ENCODE measurements at places on chromosomes 11 and 22.

- DNase-seq: no peak
These were observed 18.8 kb upstream of the OR5B21 start for GRCh38 chr11:58526721-58527120.

GRCh38 chr11:121100943-121101342 is at the start of gene TECTA:
TSS of gene TECTA (plus strand) at chr11:121101243. CDS start at chr11:121102666, 1,423 bp downstream.
- DNase-seq: no peak

GRCh38 chr22:48635816-48636215 is 1191.9 kb downstream of the BRD1 start:
- no peak for DNase-seq

DNA sequence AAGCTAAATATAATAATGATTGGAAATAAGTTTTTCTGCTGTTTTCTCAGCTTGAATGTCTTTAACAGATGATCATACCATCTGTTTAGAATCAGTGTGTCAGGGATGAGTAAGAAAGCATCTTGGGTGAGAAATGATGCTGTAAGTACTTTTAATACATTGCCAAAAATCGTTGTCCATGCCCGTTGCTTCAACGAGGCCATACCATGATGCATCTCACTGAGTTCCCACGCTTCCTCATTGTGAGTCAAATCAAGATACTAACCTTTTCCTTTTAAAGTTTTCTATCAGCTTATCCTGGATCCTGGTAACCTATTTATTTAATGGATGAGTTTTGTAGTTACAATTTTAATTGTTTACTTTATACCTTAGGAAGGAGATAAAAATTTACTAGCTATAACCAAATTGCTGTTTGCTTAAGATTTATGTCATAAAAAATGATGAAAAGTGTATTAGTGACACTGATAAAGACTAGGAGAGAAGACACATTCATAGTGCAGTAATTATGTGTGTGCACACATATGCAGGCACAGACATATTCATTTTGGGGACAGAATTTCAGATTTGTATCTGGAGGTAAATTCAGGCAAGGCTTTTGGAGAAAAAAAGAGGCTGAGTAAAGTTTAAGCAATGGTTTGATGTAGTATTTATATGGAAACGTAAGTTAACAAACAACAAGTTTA is 154.8 kb downstream of the UVRAG start:
- no peak for DNase-seq

GRCh38 chr11:46457659-46458424 is 66.3 kb upstream of the CHRM4 start:
- DNase-seq: no peak

GRCh38 chr22:49894322-49895054 is 23.8 kb downstream of the ALG12 start:
- DNase-seq: no peak

DNA sequence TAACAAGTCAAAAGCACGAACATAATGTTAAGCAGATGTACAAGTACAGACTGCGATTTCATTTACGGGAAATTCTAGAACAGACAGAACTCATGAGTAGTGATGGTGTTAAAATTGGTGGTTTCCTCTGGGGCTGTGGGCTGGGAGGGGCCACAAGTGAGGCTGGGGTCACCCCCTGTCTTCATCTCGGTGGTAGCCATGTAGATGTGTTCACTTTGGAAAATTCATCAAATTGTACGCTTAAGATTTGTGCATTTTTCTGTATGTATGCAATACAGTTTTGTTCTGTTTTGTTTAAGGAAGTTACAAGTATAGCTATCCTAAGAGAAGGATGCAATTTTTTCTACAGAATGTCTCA is 504 bp upstream of the ASCC2 start:
- DNase-seq: no peak

DNA sequence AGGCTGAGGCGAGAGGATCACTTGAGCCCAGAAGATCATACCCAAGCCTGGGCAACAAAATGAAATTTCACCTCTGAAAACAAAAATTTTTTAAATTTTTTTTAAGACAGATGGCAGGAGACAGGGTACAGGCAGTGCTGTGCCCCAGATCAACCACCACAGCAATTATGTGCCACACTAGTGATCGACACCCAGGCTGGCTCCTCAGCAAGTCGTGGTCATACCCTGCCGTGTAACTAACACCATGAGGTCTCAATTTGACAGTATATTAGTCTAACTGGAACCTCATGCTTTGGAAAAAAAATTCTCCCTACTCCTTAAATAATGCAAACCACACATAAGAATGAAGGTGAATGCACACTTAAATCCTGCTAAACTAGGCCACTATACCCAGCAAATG is 8.3 kb downstream of the SF3A1 start:
- DNase-seq: no peak

DNA sequence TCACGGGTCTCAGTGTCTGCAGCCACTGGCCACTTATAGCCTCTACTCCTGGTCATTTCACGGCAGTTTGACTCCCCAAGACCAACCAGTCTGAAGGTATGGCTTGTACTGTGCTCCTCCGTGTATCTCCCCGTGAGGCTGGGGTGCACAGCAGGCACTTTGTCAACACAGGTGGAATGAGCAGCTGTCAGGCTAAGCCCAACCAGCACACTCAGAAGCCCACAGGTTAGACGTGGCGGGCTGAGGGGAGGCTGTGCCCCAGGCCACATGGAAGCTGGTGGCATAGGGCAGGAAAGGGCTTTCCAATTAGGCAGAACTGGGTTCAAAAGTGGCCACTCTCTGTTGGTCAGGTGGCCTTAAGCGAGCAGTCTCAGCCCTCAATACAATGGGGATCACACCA is 7.0 kb downstream of the TP53I11 start:
- DNase-seq: no peak
